Aortic smooth muscle cell (primary cell): ENCODE measurements at places on chromosomes 11 and 22. TPM values are rescaled to one million over a fixed set of nuclear protein-coding genes. Genes with fewer than 3 reads are reported as not detected.

The CDC42EP1 gene
- total RNA-seq, result 13.6 and 19.8 TPM in 2 replicates

The SCN3B gene
- 0.13 and 0.25 TPM in 2 replicates for total RNA-seq

The CRYBB2 gene
- not detected in 2 replicates for total RNA-seq

The C11orf21 gene
- total RNA-seq, result not detected in 2 replicates

The CDHR5 gene
- not detected in 2 replicates for total RNA-seq

The CCDC81 gene
- 0.26 and 0.87 TPM in 2 replicates for total RNA-seq

The C11orf97 gene
- total RNA-seq, result not detected in 2 replicates

The ROBO4 gene
- total RNA-seq, result 1.9 and 3.6 TPM in 2 replicates

The EMID1 gene
- not detected in 2 replicates for total RNA-seq

The CARD16 gene
- total RNA-seq, result 15.3 and 17.0 TPM in 2 replicates

The ZNRF3 gene
- 2.3 and 2.4 TPM in 2 replicates for total RNA-seq

The KDM4D gene
- 0.50 and 0.53 TPM in 2 replicates for total RNA-seq

The APOL3 gene
- total RNA-seq, result 34.0 and 35.8 TPM in 2 replicates

The RAB36 gene
- 3.4 and 3.8 TPM in 2 replicates for total RNA-seq

The GUCY1A2 gene
- total RNA-seq, result 0.31 and 0.53 TPM in 2 replicates

The OR5AL1 gene
- total RNA-seq, result not detected in 2 replicates

The BIRC2 gene
- total RNA-seq, result 53.1 and 55.6 TPM in 2 replicates

The IGF2 gene
- total RNA-seq, result under 0.01 TPM in 1 of 2 replicates, not detected in the other

The SLC35F2 gene
- 1.6 TPM in 2 replicates for total RNA-seq

The OR4A16 gene
- total RNA-seq, result not detected in 2 replicates

The BTG4 gene
- total RNA-seq, result not detected in 2 replicates

The POGLUT3 gene
- total RNA-seq, result 27.5 and 43.3 TPM in 2 replicates

The MAPK11 gene
- total RNA-seq, result 3.7 and 4.4 TPM in 2 replicates

The SYT13 gene
- total RNA-seq, result under 0.01 TPM in 1 of 2 replicates, not detected in the other

The OR2AG2 gene
- total RNA-seq, result 0.13 and 0.19 TPM in 2 replicates

The MUC6 gene
- not detected in 2 replicates for total RNA-seq

The NUDT8 gene
- 5.1 and 7.3 TPM in 2 replicates for total RNA-seq

The APOL4 gene
- total RNA-seq, result 0.13 and 0.37 TPM in 2 replicates

The GGT5 gene
- total RNA-seq, result 9.7 and 17.3 TPM in 2 replicates

The PYGM gene
- total RNA-seq, result 1.3 and 1.4 TPM in 2 replicates

The CLDN25 gene
- total RNA-seq, result not detected in 2 replicates
